ENCODE measurements at places on chromosomes 4 and X.
A peak's percentile ranks its signal among the peaks of the same experiment; 100 is the strongest.

- DNase-seq = no peak
- no peaks in the 10 kb centered on the region for H3K27me3 ChIP-seq
- H3K27ac ChIP-seq = no peak overlapping the region
- no peak overlapping the region for H3K4me3 ChIP-seq
Measured at GRCh38 chr4:180542445-180543100, 1700.6 kb upstream of the TENM3 start.

DNA sequence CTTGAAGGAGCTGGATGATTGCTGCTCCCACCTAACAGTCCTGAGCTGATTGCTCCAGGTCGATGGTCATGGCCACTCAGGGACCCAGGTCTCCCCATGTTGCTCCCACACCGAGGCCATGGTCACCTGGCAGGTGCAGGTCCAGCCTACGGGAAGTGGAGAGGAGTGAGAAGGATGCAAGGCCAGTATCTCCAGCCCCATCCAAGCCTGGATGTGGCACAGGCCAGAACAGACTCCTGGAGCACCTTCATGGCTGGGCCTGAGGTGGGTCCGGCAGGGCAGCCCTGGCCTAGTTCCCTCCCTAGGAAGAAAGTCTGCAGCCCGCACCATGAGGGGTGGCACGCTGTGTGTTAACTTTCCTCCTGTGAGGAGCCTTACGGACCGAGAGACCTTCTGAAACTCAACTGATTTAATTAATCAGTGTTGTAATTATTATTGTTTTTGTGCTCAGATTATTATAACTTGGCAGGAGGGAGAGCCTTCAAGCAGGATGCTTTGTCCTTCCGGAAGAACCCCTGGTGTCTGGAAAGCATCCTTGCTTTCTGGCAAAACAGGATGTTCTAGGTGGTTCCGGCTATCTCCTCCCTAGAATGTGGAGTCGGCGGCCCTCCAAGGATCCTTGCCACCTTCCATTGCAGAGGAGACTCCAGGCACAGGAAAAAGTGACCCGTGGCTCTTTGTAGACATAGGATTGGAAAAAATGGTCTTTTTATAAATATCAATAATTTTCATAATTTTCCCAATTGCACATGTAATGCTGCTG, 92.3 kb upstream of the ADRA2C start:
- H3K4me3 ChIP-seq = no peak overlapping the region
- no peaks in the 10 kb centered on the region for H3K27me3 ChIP-seq
- no peak for DNase-seq
- no peaks in the 10 kb centered on the region for H3K36me3 ChIP-seq
- no peak overlapping the region for H3K27ac ChIP-seq

DNA sequence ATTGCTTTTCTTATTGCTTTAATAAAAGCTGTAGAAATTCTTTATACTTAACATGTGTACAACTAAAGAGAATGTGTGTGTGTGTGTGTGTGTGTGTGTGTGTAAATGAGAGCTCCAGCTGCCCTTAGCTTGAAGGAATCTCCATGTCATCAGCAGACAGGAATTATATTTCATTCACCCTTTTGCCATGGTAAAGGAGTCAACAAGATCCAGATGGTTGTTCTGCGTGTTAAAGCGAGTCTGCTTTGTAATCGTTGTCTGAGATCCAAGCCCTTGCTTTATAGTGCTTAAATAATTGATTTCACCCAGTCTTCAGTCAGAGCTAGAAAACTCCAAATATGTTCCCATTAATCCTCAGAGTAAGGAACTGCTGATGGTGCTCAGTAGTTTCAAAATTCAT, 285.5 kb downstream of the PDGFC start:
- no peaks in the 10 kb centered on the region for H3K36me3 ChIP-seq
- H3K4me1 ChIP-seq = no peaks in the 10 kb centered on the region
- DNase-seq = no peak
- H3K27ac ChIP-seq = no peak overlapping the region
- no peaks in the 10 kb centered on the region for H3K27me3 ChIP-seq
- H3K4me3 ChIP-seq = no peak overlapping the region

GRCh38 chrX:26026179-26026578, 112.0 kb upstream of the MAGEB18 start:
- DNase-seq = no peak
- H3K27ac ChIP-seq = no peak overlapping the region
- H3K4me3 ChIP-seq = no peak overlapping the region

DNA sequence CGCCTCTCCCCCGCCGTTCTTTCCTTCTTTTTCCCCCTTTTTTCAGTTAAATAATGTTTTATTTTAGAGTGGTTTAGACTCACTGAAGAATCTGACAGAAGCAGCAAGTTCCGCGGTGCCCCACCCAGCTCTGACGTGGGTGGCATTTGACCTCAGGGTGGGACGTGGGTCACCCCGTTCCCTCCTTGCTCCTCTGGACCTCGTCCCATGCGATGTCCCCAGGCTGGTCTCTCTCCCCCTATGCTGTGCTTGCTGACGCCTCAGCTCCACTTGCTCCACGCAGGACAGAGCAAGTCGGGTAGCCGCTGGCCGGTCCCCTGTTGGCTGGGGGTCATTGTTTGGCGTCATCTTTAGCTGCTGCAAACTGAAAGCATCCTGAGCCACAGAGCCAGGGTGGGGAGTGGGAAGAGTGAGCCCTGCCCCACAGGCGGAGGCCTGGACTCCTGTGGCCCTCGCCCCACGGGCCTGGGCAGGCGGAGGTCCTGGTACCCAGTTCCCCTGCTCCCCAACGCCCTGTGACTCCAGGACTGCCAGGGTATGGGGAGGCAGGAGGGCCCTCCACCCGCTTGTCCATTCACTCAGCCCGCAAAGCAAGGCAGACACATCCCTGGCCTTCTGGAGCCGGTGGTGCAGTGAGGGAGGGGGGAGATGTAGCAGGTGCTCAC, 30.8 kb downstream of the TRMT44 start:
- H3K36me3 ChIP-seq = peaks cover 45% of the 10 kb centered on the region
- no peak overlapping the region for H3K27ac ChIP-seq
- peaks cover 26% of the 10 kb centered on the region for H3K4me1 ChIP-seq
- H3K27me3 ChIP-seq = no peaks in the 10 kb centered on the region
- H3K4me3 ChIP-seq = no peak overlapping the region
- DNase-seq = no peak

- no peak overlapping the region for H3K27ac ChIP-seq
- H3K4me1 ChIP-seq = no peaks in the 10 kb centered on the region
- no peaks in the 10 kb centered on the region for H3K36me3 ChIP-seq
- no peak overlapping the region for H3K4me3 ChIP-seq
Measured at GRCh38 chr4:152727784-152728183, 48.0 kb upstream of the TMEM154 start.

GRCh38 chrX:38099688-38100087, 93.3 kb downstream of the SYTL5 start:
- no peaks in the 10 kb centered on the region for H3K4me1 ChIP-seq
- H3K4me3 ChIP-seq = no peak overlapping the region
- H3K36me3 ChIP-seq = no peaks in the 10 kb centered on the region
- no peak for DNase-seq
- H3K27me3 ChIP-seq = no peaks in the 10 kb centered on the region

DNA sequence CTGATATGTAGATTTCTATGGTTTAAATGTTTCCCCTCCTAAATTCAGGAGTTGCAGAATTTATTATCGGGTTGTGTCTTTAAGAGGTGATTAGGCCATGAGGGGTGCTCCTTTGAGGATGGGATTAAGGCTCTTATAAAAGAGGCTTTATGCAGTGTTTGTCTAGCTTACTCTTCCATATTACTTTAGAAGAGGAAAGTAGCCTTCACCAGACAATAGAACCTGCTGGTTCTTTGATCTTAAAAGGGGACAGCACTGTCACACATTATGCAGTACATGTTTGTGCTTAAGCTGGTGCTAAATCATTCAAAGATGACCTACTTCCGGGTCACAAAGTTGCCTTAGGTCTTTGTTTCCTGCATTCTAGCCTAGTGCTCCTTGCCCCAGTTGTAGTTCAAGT, 81.0 kb downstream of the CPXCR1 start:
- H3K27me3 ChIP-seq = no peaks in the 10 kb centered on the region
- no peak overlapping the region for H3K27ac ChIP-seq
- H3K4me1 ChIP-seq = no peaks in the 10 kb centered on the region
- H3K36me3 ChIP-seq = no peaks in the 10 kb centered on the region
- no peak overlapping the region for H3K4me3 ChIP-seq

DNA sequence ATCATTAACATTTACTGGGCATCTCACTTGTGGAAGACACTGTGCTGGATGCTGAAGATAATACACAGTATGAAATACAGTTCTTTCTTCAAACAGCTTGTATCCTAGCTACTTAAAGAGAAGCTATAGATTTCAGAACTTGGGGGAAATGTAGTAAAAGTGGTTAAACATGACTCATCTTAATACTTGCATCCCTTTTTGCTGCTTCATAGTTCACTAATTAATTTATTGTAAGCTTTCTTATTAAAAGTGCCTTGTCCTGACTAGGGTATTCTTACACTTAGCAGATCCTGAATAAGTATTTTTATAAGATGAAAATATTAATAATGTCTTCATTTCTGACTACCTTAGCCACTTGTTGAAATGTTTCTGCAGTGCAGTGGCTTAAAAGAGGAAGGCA, 132.8 kb upstream of the STIM2 start:
- no peaks in the 10 kb centered on the region for H3K4me1 ChIP-seq
- no peak overlapping the region for H3K4me3 ChIP-seq
- no peaks in the 10 kb centered on the region for H3K27me3 ChIP-seq
- DNase-seq = no peak

DNA sequence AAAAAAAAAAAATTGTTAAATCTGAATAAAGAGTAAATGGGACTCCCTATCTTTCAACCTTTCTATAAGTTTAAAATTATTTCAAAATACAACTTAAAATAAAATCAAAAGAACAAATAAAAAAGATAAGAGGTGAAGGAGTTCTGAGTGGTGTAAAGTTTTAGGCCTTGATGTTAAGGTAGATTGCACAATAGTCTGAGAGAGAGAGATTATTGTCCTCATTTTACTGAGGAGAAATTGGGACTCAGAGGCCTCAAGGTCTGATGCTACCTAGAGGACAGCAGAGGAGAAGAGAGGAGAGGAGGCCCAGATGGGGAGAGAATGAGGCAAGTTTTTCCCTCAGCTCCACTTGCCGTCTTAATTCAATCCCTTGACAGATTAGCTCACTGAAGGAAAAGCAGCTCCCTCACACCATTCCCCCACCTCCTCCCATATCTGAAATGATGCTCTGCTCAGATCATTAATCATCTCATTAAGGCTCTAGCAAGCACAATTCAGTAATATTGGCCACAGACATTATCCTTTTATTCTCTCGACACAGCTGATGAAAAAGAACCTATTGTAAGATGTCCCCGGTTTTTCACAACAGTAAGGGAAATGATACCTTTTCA, 106.3 kb upstream of the PTPN13 start:
- no peak overlapping the region for H3K4me3 ChIP-seq
- no peaks in the 10 kb centered on the region for H3K36me3 ChIP-seq
- no peak for DNase-seq
- H3K27me3 ChIP-seq = no peaks in the 10 kb centered on the region
- no peak overlapping the region for H3K27ac ChIP-seq
- H3K4me1 ChIP-seq = no peaks in the 10 kb centered on the region

- H3K36me3 ChIP-seq = peaks cover 92% of the 10 kb centered on the region
- H3K27me3 ChIP-seq = no peaks in the 10 kb centered on the region
- H3K27ac ChIP-seq = no peak overlapping the region
- no peak overlapping the region for H3K4me3 ChIP-seq
- no peak for DNase-seq
Measured at GRCh38 chr4:866761-867390, 40.9 kb upstream of the CPLX1 start.

DNA sequence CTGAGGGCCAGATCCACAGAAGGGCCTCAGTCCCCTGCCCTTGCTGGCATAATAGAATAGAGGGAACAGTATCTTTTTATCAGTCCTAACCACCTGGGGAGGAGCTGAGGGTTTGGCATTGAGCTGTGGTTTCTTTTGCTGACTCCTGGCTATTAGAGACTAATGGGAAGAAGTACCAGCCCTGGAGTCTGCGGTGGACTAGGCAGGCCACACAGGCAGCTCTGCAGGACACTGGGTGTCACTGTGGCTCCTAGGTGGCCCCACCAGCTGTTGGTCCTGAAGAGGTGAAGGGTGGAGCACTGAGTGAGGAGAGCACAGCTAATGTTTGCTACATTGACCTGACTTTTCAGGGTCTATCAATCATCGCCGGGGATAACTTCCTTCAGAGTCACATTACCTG, 52.8 kb upstream of the GPC4 start:
- DNase-seq = no peak
- H3K4me3 ChIP-seq = no peak overlapping the region
- no peaks in the 10 kb centered on the region for H3K36me3 ChIP-seq
- H3K27me3 ChIP-seq = no peaks in the 10 kb centered on the region

DNA sequence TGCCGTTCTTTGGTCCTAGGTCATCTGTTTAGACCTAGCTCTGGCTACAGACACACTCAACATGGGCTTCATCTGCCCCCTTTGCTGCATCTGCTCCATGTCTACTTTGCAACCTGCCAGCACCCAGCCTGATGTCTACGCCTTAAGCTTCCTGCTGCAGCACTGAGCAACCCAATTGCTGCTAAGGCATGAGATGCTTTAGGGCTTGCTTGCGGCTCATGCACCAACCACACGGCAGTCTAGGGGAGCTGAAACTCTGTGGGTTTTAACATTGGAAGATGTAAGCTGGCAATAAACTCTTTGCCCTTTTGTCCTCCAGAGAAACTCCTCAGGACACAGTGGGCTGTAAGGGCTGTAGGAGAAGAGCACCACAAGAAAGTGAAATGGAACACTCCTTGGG, 11.7 kb upstream of the CLNK start:
- no peaks in the 10 kb centered on the region for H3K4me1 ChIP-seq
- H3K27ac ChIP-seq = no peak overlapping the region
- H3K36me3 ChIP-seq = no peaks in the 10 kb centered on the region
- H3K4me3 ChIP-seq = no peak overlapping the region
- H3K27me3 ChIP-seq = no peaks in the 10 kb centered on the region

- peak within 1 kb of the TSS; percentile 72 for H3K27ac ChIP-seq
- H3K4me3 ChIP-seq = peak within 1 kb of the TSS; percentile 56
- H3K27me3 ChIP-seq = no peaks in the 10 kb centered on the region
- no peaks in the 10 kb centered on the region for H3K36me3 ChIP-seq
- no peaks in the 10 kb centered on the region for H3K4me1 ChIP-seq
Measured at GRCh38 chrX:48911412-48912182, at the start of gene SLC35A2. SLC35A2 (minus strand) TSS chrX:48911646; CDS start chrX:48911636, 10 bp downstream.

DNA sequence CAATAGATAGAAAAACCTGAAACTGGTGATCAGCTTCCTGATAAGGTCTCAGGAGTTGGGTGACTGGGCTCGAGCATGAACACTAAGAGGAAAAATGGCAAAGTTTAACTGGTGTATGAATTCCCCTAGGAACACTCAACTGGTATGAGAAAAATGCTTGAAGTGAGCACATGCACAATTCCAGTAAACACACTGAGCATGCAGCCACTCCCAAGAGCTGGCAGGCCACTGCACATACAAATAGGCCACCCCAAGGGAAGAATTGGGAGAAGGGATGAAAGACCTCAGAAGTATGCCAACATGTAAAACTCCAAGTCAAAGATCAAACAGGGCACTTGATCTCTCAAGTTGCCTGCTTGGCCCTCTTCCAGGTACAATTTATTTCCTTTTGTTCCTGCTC, 45.4 kb upstream of the GNPDA2 start:
- H3K27me3 ChIP-seq = no peaks in the 10 kb centered on the region
- no peak overlapping the region for H3K27ac ChIP-seq
- H3K4me1 ChIP-seq = no peaks in the 10 kb centered on the region
- H3K4me3 ChIP-seq = no peak overlapping the region

GRCh38 chr4:8255698-8256441, 13.7 kb upstream of the HTRA3 start:
- DNase-seq = peak; percentile 82
- H3K4me3 ChIP-seq = no peak overlapping the region
- no peaks in the 10 kb centered on the region for H3K4me1 ChIP-seq
- H3K36me3 ChIP-seq = no peaks in the 10 kb centered on the region
- no peak overlapping the region for H3K27ac ChIP-seq

GRCh38 chr4:184282251-184282713, 64.6 kb upstream of the ENPP6 start:
- no peak overlapping the region for H3K4me3 ChIP-seq
- no peak overlapping the region for H3K27ac ChIP-seq
- H3K36me3 ChIP-seq = no peaks in the 10 kb centered on the region
- H3K27me3 ChIP-seq = no peaks in the 10 kb centered on the region
- no peaks in the 10 kb centered on the region for H3K4me1 ChIP-seq
- DNase-seq = no peak

All from ascending aorta (tissue), 2 donors.